ENCODE measurements at places on chromosomes 12 and 14.

DNA sequence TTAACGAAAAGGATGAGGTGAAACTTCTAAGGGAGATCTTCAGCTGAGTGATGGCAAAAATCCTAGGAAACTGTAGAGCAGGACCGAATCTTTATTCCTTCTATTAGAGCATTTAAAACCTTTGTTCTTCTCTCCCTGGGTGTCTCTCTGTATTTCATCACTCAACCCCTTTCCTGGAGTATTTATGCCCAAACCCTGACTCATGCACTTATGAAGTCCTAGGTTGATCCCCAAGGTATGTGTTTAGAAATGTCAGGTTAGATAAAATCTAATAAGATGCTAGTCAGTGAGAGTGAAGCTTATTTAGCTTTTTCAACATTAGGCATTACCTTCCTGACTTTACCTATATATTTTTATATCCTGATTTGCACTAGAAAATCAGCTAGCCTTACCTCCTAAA, 239.8 kb upstream of the NPAS3 start:
- DNase-seq: no peak

DNA sequence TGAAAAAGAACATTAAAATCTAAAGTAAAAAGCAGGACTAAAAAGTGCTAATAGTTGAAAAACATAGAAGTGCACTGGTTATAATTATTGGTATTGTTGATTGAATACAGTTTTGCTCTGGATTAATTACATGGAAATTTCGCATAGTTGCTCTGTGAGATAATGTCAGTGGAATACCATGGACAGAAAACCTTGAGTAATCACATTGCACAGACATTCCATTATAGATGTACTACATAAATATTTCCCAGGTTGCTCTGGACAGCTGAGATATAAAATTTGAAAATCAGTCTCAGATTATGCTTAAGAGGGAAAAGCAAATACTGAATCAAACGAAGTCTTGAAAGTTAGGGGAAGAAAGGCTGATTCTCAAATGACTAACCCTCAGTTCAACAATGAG, 439.3 kb upstream of the FLRT2 start:
- DNase-seq: no peak

GRCh38 chr12:69620077-69620476, 9.4 kb upstream of the LRRC10 start:
- no peak for DNase-seq

DNA sequence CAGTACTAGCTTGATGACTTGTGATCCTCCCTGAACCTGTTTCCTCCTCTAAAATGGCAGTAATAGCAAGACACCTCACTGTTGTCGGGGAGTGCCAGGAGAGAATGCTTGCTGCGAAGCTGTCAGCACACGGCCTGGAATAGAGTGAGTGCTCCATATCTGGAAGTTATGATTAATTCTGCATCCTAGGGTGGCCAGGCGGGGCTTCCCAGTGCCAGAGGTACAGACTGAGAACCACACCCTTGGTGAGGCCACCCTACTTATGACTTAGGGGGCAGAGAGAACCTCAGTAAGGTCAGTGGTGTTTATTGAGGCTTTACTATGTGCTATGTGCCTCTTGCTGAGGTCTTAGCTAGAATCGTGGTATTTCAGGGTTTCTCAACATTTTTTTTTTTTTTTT, 20.1 kb downstream of the MORN3 start:
- no peak for DNase-seq

GRCh38 chr12:59119676-59120075, 199.4 kb upstream of the LRIG3 start:
- DNase-seq: no peak

Measured in stimulated activated CD4-positive, alpha-beta T cell treated with anti-CD3 and anti-CD28 coated beads, Interleukin-15, amount 100 ng/mL, for 1 hour (primary cell).